Esophagus mucosa (tissue), 1 donor: ENCODE measurements at places on chromosomes 1 and 21. TPM values are rescaled to one million over a fixed set of nuclear protein-coding genes. Genes with fewer than 3 reads are reported as not detected.

GRCh38 chr1:6053206-6053546, 7.5 kb downstream of the KCNAB2 start:
- ATAC-seq = no peak

DNA sequence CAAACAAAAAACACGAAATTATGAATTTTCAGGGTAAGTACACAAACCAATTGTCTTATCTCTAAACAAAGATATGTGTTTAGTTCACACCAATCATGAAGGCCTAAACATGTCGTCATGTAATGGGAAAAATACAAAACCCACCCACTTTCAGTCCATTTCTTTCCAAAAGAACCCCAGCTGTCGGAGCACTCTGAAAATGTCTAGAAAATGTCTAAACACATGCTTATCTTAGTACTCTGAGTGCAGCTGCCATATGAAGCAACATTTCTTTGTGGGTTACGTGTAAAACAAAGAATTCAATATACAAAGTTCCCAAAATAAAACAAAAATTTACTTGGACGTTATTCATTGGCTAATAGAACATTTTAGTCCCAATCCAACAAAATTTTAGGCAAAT, 22.7 kb downstream of the SERBP1 start:
- ATAC-seq = no peak

- ATAC-seq = peak; percentile 80
Observed at GRCh38 chr1:200154069-200154767, 126.7 kb downstream of the NR5A2 start.

GRCh38 chr1:201463071-201463552, 5.9 kb downstream of the PHLDA3 start:
- ATAC-seq = no peak

- no peak for ATAC-seq
Observed at GRCh38 chr1:188350104-188350503, 1521.4 kb downstream of the PLA2G4A start.

- ATAC-seq = no peak
Observed at GRCh38 chr1:175072099-175072951, 4.7 kb downstream of the TNN start.

DNA sequence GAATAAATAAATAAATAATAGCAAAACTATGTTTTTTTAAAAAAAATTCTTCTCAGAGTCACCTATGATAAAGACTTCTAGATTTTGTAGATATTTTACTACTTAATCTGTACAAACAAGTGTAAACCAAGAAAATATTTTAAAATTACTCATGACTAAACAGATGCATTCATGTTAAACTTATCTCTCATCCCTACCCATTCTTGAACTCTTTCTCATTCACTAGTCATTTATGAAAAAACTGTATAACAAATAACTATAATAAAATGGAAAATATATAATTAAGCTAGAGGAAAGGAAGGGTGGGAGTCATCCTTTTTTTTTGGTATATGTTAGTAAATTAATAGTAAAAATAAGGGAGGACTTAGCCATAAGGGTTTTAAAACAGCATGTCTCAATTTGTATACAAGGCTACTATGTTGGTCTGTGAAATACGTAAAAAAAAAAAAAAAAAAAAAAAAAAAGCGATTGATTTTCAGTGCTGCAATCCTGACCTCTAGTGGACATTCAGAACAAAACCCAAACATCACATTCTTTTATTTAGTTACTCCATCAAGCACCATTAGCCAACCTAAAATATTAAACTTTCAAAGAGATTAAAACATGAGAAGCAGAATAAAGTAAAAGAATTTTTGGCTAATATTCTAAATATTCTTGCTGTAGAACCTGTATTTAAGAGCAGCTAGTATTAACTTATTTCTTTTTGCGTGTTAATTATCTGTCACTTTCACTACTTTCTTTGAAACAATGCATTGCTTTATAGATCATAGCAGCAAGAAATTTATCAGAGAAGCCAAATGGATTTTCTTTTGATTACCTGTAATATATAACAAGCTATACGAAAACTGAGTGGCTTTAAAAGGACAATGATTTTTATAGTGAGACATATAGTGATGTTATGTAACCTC, 255.8 kb upstream of the CACYBP start:
- ATAC-seq = no peak

GRCh38 chr21:16571594-16571993, 841.8 kb downstream of the USP25 start:
- no peak for ATAC-seq

GRCh38 chr1:232984577-232985425, 34.4 kb downstream of the NTPCR start:
- no peak for ATAC-seq

GRCh38 chr1:117981455-117982192, 52.1 kb downstream of the WDR3 start:
- no peak for ATAC-seq

DNA sequence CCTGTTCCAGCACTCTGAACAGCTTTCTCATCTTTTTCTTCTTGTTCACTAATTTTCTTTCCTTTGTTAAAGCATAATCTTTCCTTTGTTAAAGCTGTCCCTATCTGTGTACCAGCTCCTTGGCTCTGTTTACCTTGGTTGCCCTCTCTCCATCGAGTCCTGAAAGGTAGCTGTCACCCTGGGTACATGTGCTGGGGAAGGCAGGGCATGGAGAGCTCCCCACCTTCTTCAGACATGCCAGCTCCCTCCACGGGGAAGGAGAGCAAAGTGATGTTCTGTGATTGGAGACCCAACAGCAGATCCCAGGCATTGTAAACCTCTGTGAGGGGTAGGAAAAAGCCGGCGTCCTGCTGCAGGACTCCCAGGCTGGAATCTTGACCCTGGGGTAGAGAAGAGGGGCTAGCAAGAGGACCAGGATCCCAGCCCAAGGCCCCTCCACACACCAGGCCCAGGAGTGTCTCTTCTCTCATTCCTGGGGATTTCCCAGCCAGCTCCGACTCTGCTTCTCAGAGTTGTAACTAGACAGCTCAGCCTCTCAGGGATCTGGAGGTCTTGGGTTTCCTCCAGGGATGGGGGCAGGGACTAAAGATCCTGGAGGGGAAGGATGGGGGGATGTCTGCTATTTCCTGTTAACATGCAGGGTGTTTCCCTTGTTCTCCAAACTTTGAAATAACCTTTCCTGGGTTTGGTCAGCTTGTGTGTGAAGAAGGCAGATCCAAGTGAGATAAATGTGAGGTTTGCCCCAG, 34.4 kb downstream of the TMCC2 start:
- ATAC-seq = no peak

- no peak for ATAC-seq
Observed at GRCh38 chr1:163170975-163171676, 31.6 kb downstream of the RGS5 start.

DNA sequence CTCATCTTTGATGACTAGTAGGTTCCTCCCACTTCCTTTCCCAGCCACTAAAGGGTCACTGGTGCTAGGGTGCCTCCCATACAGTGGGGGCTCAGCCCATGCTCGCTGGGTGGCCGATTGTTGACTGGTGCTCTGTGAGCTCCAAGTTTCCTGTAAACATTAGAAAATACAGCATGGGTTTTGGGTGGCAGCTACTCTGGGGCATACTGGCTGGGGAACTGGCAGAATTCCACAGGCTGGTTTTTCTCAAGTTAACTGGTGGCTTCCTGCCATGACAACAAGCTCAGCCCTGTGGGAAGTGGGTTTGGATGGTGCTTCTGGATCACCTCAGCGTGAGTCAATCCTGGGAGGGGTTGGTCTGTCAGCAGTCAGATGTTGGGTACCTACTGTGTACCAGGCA, 28.7 kb upstream of the CRNN start:
- peak; percentile 81 for ATAC-seq

GRCh38 chr1:116343019-116343418, 30.0 kb upstream of the ATP1A1 start:
- ATAC-seq = no peak

DNA sequence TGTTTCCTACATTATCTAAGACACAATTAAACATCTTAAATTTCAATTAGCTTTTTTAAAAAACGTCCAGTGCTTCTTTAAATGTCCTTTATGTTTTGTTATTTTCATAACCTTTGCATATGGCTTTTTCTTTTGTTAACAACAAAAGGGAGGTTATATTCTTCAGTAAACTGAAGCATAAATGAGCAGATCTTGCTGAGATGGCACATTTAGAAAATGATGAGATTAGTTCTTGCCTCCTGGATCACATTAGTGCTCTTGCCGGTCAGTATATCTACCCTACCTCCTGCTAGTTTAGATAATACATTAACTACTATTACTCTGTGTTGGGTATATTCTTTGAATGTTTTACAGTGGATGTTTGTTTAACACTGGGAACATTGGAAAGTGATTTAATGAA, 126.1 kb downstream of the DISP1 start:
- ATAC-seq = no peak

DNA sequence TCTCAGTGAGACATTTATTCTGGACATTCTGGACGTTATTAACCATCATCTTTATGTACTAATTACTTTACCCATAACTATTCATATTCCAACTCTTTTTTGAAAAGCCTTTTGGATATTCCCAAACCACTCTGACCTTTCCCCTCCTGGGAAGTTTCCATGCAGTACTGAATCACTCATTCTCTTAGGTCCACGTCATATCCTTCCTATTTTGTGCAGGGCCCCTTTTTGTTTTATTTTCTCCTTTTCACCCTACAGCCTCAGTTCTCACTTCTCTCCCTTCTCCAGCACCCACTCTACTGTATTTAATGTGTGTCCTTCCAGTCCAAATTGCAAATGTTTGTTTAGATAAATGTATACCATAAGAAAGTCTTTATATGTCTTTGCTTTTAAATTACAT, 16.4 kb upstream of the ATP1A1 start:
- no peak for ATAC-seq

DNA sequence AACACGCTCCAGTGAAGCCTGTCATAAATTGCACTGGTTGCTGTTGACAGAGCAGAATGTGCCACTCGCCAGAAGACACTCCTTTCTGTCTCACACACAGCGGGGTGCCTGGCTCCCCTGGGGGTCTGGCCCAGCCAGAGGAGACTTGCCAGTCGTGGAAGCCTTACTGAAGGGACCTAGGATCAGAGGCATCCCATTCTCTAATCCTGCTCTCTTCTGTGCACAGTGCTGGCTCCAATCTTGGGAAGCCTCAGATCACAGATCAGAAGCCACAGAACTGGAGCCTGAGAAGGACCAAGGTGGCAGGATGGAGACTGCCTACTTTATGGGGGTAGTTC, 1.4 kb downstream of the SLC9A1 start:
- peak; percentile 3 for ATAC-seq

DNA sequence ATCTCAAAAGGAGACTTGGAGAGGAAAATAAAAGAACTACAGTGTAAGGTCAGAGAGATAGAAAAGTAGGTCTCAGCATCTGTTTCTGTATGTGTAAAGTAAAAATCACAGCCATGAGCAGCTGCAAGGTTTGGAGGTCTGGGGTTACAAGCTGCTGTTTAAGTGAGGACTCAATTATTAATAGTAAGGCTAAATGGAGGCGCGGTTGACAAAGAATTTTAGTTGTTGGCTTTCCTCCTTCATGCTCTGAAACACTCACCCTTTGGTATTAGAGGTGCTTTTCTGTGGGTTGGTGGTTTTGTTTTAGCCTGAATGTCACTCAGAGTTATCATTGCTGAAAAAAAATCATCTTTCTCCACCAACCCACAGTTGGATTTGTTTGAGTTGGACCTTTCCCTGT, 59.8 kb upstream of the HAO2 start:
- no peak for ATAC-seq

GRCh38 chr1:187474336-187474735, 645.6 kb downstream of the PLA2G4A start:
- no peak for ATAC-seq

GRCh38 chr1:233439721-233440120, 112.2 kb downstream of the MAP3K21 start:
- no peak for ATAC-seq

- no peak for ATAC-seq
Observed at GRCh38 chr1:818618-819291, 105.0 kb upstream of the SAMD11 start.

DNA sequence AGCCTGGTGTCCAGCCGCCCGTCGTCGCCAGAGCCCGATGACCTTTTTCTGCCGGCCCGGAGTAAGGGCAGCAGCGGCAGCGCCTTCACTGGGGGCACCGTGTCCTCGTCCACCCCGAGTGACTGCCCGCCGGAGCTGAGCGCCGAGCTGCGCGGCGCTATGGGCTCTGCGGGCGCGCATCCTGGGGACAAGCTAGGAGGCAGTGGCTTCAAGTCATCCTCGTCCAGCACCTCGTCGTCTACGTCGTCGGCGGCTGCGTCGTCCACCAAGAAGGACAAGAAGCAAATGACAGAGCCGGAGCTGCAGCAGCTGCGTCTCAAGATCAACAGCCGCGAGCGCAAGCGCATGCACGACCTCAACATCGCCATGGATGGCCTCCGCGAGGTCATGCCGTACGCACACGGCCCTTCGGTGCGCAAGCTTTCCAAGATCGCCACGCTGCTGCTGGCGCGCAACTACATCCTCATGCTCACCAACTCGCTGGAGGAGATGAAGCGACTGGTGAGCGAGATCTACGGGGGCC, 1.2 kb downstream of the OLIG2 start:
- ATAC-seq = no peak

DNA sequence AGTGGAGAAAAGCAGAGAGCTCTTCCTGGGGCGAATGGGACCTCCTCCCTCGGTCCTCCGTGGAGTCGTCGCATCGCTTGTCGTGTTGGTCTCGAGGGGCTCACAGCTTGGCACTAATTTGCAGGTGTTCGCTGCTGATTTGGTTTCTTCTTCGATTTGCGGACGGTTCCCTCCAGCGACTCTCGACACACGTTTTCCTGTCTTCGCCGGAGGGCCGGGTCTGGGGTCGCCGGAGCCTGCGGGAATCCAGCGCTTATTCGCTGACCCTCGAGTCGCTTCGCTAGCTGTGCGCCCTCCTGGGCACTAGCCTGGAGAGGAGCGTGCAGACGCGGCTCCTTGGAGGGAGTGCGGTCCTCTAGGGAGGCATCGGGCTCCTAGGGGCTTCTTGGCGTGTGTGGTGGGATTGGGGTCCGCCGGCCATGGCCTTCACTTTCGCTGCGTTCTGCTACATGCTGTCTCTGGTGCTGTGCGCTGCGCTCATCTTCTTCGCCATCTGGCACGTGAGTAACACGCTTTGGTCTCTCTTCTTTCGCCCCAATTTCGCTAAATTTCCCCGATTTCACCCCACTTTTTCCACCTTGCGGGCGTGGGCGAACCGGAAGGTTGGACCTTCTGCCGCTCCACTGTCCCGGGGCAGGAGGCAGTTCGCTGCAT, 766 bp downstream of the CNIH3 start:
- no peak for ATAC-seq

GRCh38 chr1:36542962-36543515, 60.3 kb upstream of the CSF3R start:
- no peak for ATAC-seq

Gene GBP7
- not detected for total RNA-seq

Gene CSF3R
- total RNA-seq = 3.2 TPM

Gene SPRR3
- 10,043 TPM for total RNA-seq

Gene CCDC190
- 0.32 TPM for total RNA-seq

Gene CFHR3
- total RNA-seq = 0.36 TPM

Gene CFAP74
- not detected for total RNA-seq
